ENCODE measurements at places on chromosomes 11 and 22.
A peak's percentile ranks its signal among the peaks of the same experiment; 100 is the strongest.

DNA sequence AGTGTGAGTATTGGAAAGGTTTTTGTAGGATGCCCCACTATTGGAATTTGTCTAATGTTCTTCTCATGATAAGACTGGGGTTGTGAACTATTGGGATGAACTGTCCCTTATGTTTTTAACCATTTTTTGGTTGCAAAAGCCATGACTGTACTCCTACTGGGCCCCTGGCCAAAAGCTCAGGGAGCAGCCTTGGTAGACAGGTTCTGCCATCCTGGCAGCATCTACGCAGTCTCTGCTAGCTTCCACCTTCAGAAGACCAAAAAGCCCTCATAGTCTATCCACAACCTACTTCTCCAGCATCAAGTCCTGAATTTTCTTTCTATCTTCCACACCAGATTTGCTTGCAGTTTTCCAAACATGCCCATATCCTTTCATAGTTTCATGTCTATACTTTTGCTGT is 211.8 kb downstream of the TENM4 start:
- no peak for DNase-seq
- H3K36me3 ChIP-seq = no peaks in the 10 kb centered on the region
- H3K27me3 ChIP-seq = no peaks in the 10 kb centered on the region
- no peaks in the 10 kb centered on the region for H3K4me1 ChIP-seq
- no peak overlapping the region for H3K27ac ChIP-seq
- no peak overlapping the region for H3K4me3 ChIP-seq

DNA sequence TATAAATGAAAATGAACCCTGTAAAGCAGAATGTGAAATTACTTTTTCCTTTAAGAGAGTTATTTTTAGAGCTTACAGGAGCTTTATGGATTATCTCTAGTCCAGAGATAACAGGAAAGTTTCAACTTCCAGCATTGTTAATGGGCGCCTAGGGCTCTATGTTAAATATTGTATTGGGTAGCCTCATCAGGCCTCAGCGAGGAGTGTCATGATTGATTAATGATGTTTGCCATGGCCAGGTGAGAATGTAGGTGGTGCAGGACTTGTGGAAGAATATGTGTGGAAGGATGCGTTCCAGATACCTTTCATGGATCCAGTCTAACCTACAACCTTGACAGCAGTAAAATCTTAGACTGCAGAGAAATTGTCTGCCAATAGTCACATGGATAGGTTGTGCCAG is 50.6 kb downstream of the ME3 start:
- DNase-seq = no peak
- peaks cover 2% of the 10 kb centered on the region for H3K4me1 ChIP-seq
- H3K36me3 ChIP-seq = peaks cover 3% of the 10 kb centered on the region
- H3K27ac ChIP-seq = no peak overlapping the region
- H3K4me3 ChIP-seq = no peak overlapping the region

DNA sequence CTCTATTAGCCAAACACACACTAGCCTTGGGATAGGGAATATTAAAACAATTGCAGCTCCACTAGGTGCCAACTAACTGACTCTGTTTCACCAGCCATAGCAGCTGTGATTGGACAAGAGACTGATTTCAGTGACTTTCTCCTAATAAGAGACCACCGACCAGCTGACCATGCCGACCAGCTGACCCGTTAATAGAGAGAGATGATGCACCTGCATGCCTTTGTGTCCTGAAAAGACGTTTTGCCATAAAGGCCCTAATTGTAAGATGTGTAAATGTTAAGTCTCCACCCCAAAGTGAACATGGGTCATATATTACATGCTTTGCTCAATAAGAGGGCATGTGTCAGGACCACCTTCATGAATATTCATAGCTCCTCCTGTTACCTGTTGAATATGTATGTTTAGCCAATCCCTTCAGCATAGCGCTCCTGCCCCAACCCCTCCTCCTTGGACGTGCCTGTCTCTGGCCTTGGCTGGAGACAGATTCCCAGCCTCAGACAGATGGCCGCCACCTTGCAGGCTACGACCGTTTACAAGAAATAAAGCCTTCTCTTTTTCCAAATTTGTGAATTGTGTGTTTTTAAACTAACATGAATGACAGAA is 1.3 kb upstream of the NADSYN1 start:
- peaks cover 19% of the 10 kb centered on the region for H3K36me3 ChIP-seq
- H3K27ac ChIP-seq = peak overlapping the region; percentile 90
- peak overlapping the region; percentile 86 for H3K4me3 ChIP-seq

- DNase-seq = no peak
- no peak overlapping the region for H3K27ac ChIP-seq
- H3K4me3 ChIP-seq = no peak overlapping the region
- peaks cover 15% of the 10 kb centered on the region for H3K27me3 ChIP-seq
- H3K36me3 ChIP-seq = no peaks in the 10 kb centered on the region
- H3K4me1 ChIP-seq = peaks cover 15% of the 10 kb centered on the region
Measured at GRCh38 chr22:40681451-40681850, 2.2 kb downstream of the MCHR1 start.

DNA sequence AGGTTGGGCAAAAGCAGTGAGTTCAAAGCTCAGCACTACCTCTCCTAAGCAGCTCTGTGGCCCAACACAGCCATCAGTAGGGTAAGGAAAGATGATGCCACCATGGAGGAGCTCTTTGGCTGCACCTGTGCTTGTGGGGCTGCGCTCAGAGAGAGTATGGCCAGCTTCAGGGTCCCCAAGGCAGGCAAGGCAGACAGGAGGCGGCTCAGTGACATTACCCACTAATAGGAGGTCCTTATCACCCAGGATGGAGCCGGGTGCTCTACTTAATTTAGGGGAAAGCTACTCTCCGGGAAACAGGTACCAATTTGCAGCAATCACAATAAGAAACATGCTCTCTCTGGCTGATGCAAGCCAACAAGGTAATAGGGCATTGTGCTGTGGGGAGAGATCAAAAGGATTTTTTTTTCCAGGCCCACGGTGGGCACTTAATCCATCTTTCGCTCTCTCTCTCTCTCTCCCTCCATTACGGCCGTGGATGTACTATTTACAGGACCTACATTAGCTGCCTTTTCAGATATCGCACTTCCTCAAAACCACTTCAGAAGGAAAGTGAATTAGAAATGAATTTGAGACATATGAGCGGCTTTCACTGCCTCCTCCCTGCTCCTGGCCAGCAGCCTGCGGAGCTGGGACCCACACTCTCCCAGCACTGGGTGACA is 446.3 kb downstream of the SOX6 start:
- H3K4me3 ChIP-seq = no peak overlapping the region
- H3K27me3 ChIP-seq = no peaks in the 10 kb centered on the region

- H3K36me3 ChIP-seq = peaks cover 6% of the 10 kb centered on the region
- no peak for DNase-seq
- no peak overlapping the region for H3K27ac ChIP-seq
- H3K27me3 ChIP-seq = no peaks in the 10 kb centered on the region
Measured at GRCh38 chr11:28038775-28039174, 69.2 kb downstream of the KIF18A start.

- H3K27ac ChIP-seq = no peak overlapping the region
- peaks cover 3% of the 10 kb centered on the region for H3K4me1 ChIP-seq
- DNase-seq = no peak
- H3K36me3 ChIP-seq = no peaks in the 10 kb centered on the region
- peaks cover 28% of the 10 kb centered on the region for H3K27me3 ChIP-seq
Measured at GRCh38 chr11:76214968-76215548, 8.8 kb upstream of the WNT11 start.

GRCh38 chr22:23228503-23228902 is 48.2 kb downstream of the BCR start:
- peaks cover 53% of the 10 kb centered on the region for H3K4me1 ChIP-seq
- H3K27me3 ChIP-seq = no peaks in the 10 kb centered on the region
- peaks cover 33% of the 10 kb centered on the region for H3K36me3 ChIP-seq
- H3K4me3 ChIP-seq = no peak overlapping the region
- no peak for DNase-seq
- H3K27ac ChIP-seq = no peak overlapping the region

GRCh38 chr11:71987521-71987920 is 11.2 kb upstream of the IL18BP start:
- H3K4me1 ChIP-seq = peaks cover 8% of the 10 kb centered on the region
- H3K36me3 ChIP-seq = peaks cover 7% of the 10 kb centered on the region
- H3K27me3 ChIP-seq = no peaks in the 10 kb centered on the region

- H3K27ac ChIP-seq = no peak overlapping the region
- H3K4me1 ChIP-seq = no peaks in the 10 kb centered on the region
- H3K4me3 ChIP-seq = no peak overlapping the region
- no peak for DNase-seq
- H3K27me3 ChIP-seq = no peaks in the 10 kb centered on the region
Measured at GRCh38 chr11:12469451-12469850, 92.1 kb downstream of the PARVA start.

DNA sequence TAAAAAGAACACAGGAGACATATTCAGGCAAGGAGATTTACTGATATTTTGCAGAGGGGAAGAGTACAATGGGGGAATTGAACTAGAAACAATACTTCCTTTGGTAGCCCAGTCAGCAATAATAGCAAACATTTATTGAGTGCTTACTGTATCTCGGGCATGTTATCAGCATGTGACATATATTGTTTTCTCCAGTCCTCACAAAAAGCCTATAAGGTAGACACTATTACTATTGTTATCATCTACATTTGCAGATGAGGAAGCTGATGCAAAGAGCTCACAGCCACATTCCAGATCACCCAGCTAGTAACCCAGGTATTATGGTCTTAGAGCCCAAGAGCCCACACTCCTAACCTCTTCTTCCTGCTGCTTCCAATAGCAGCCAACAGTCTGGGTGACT is 27.9 kb downstream of the NAV2 start:
- H3K4me1 ChIP-seq = no peaks in the 10 kb centered on the region
- no peaks in the 10 kb centered on the region for H3K36me3 ChIP-seq
- peaks cover 5% of the 10 kb centered on the region for H3K27me3 ChIP-seq
- DNase-seq = no peak
- no peak overlapping the region for H3K4me3 ChIP-seq
- no peak overlapping the region for H3K27ac ChIP-seq

DNA sequence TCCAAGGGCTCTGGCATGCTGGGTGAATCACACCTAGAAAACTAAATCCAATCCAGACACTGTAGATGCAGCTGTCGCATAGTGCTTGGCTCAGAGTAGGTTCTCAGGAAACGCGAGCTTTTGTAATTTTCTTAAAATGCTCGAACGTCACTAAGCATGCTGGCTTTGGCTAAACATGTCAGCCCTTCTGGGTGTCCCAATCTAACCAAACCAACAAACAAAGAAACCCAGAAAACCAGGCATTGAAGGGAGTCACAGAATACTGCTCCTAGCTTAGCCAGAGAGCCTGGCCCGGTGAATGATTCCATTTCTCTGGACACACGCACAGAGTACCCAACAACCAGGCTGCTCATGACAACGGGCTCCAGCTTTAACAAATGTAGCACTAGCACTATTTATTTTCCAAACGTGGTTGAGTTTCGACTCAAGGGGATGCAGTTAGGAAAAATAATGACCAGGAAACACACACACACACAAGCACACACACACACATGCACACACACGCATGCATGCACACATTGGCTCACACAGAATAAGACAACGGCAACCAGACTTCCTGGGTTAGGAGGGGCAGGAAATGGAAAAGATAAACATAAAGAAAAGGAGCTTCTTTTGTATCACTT is 492.6 kb downstream of the MIAT start:
- H3K27ac ChIP-seq = no peak overlapping the region
- peaks cover 55% of the 10 kb centered on the region for H3K27me3 ChIP-seq
- peaks cover 4% of the 10 kb centered on the region for H3K4me1 ChIP-seq
- H3K36me3 ChIP-seq = peaks cover 2% of the 10 kb centered on the region
- no peak for DNase-seq

DNA sequence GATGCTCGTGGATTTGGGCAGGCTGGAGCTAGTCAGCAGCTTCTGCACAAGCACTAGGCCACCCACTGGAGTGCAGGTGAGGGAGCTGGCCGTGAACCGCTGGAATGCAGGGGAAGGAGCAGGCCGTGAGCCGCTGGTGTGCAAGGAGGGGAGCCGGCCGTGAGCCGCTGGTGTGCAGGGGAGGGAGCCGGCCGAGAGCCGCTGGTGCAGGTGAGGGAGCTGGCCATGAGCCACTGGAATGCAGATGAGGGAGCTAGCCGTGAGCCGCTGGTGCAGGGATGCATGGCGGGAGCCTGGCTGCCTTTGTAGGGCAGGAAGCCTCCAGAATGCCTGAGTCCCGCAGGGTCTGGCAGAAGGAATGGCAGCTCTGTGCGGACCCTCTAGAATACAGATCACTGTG is 4220.0 kb upstream of the OR11H1 start:
- no peaks in the 10 kb centered on the region for H3K36me3 ChIP-seq
- no peak overlapping the region for H3K4me3 ChIP-seq
- no peak for DNase-seq

DNA sequence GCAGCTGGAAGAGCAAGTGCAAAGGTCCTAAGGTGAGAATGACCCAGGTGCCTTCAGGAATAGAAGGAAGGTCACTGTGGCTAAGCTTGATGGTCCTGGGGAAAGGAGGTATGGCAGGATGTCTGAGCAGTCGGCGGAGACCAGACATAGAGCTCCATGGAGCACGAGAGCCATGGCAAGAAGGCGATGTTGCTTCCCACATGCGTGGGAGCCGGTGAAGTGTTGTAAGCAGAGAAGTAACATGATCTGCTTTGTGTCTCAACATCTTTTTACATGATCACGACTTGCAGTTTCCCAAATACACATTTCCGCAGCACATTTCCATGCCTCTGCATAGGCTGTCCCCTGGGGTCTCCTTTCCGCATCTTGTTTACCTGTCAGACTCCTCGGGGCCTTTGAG is 231.9 kb downstream of the KIRREL3 start:
- H3K27me3 ChIP-seq = no peaks in the 10 kb centered on the region
- H3K4me1 ChIP-seq = no peaks in the 10 kb centered on the region
- H3K27ac ChIP-seq = no peak overlapping the region
- no peak for DNase-seq
- no peaks in the 10 kb centered on the region for H3K36me3 ChIP-seq

DNA sequence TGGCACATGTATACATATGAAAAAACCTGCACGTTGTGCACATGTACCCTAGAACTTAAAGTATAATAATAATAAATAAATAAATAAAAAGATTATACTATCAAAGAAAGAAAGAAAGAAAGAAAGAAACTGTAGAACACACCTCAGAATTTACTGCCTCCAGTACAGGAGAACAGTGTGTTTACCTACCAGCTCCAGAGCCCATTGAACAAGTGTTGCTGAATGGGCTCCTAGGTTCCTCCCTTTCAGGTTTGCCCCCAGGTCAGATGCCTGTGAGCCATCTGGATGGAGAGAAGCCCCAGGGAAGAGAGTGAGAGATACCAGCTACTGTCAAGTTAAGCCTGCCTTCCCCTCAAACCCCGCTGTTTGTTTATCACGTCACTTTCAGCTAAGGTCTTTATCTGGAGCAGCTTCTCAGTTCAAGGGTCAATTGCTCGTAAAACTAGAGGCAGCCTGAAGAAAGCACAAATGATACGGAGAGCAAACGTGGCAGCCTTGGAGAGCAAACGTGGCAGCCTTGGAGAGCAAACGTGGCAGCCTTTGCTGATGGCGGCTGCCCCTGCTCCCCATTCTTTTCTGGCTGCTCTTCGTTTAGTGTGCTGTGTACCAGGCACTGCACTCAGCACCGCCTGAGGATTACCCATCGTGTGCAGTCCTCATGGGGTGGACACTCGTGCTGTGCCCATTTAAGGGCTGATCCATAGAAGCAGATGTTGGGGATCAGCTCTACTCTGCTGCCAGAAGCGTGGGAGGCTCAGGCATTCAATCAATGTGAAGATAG is 111.7 kb downstream of the ADAMTS15 start:
- no peaks in the 10 kb centered on the region for H3K4me1 ChIP-seq
- DNase-seq = no peak
- peaks cover 3% of the 10 kb centered on the region for H3K27me3 ChIP-seq
- H3K4me3 ChIP-seq = no peak overlapping the region

- H3K27me3 ChIP-seq = peaks cover 3% of the 10 kb centered on the region
- no peaks in the 10 kb centered on the region for H3K4me1 ChIP-seq
- no peak overlapping the region for H3K4me3 ChIP-seq
- no peaks in the 10 kb centered on the region for H3K36me3 ChIP-seq
- no peak for DNase-seq
- H3K27ac ChIP-seq = no peak overlapping the region
Measured at GRCh38 chr22:34395370-34395769, 475.1 kb upstream of the LARGE1 start.

Data from activated naive CD8-positive, alpha-beta T cell treated with anti-CD3 and anti-CD28 coated beads for 36 hours (primary cell).